ENCODE measurements at places on chromosomes 3 and 15. TPM values are rescaled to one million over a fixed set of nuclear protein-coding genes. Genes with fewer than 3 reads are reported as not detected.

Gene GXYLT2
- 4.1 TPM for total RNA-seq

Gene SAMD7
- total RNA-seq, result not detected

DNA sequence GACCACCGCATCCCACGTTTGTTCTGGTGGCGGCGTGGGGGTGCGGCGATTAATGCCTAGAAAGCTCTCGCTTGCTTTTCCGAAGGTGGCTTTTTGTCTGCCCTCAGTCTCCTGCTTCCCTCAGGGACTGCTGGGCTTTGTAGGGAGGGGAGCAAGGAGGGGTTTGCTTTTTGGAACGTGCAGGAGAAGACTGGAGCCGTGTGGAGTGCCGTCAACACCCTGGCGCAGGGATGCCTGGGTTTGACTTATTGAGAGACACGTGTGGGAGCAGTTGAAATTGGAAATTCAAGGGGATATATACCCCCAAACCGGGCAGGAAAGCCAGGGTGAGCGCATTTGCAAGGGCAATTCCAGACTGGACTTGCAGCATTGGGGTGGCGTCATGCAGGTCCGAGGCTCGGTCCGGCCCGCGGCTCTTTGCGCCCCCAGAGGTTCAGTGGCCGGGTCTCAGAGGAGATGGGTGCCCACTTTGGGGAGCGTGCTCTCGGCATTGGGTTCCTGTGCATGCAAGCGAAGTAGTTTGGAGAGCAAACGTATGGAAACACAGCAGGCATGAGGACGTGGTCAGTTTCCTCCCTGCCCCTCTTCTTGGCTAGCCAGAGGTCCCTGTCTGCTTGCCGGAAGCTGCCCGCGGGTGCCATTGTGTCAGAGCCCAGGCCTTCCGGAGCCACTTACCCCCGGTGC, 2.1 kb downstream of the EPHB1 start:
- H3K27me3 ChIP-seq, result peaks cover 45% of the 10 kb centered on the region
- DNase-seq, result no peak
- H3K36me3 ChIP-seq, result no peaks in the 10 kb centered on the region
- H3K27ac ChIP-seq, result no peak overlapping the region
- H3K4me3 ChIP-seq, result no peak overlapping the region

Gene DUOXA2
- total RNA-seq, result not detected

Gene IQCB1
- 33.5 TPM for total RNA-seq

DNA sequence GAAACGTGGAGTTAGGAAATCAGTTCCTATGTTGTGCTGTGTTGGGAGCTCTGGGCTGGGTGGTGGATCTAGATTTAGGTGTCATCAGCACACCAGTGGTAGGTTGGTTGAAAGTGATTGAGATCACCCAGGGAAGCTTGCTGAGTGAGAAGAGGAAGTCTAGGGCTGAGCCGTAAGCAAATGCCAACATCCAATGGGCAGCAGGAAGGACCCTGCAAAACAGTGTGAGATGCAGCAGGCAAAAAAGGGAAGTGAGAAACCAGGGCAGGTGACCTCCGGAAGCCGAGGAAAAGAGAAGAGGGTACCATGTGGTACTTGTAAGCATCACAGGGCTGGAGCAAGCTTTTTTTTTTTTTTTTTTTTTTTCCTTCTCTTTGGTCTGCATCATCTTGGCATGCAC, 15.9 kb upstream of the COPG1 start:
- no peak overlapping the region for H3K4me3 ChIP-seq
- H3K27ac ChIP-seq, result no peak overlapping the region
- peaks cover 13% of the 10 kb centered on the region for H3K36me3 ChIP-seq
- peaks cover 28% of the 10 kb centered on the region for H3K4me1 ChIP-seq
